Activated CD4-positive, alpha-beta T cell treated with anti-CD3 and anti-CD28 coated beads, Interleukin-2, Interleukin-4, amounts not matched to agents 100 ng/mL and 50 ng/mL, durations not matched to agents 16 hours and 8 hours (primary cell): ENCODE measurements at places on chromosomes 7 and 10.

DNA sequence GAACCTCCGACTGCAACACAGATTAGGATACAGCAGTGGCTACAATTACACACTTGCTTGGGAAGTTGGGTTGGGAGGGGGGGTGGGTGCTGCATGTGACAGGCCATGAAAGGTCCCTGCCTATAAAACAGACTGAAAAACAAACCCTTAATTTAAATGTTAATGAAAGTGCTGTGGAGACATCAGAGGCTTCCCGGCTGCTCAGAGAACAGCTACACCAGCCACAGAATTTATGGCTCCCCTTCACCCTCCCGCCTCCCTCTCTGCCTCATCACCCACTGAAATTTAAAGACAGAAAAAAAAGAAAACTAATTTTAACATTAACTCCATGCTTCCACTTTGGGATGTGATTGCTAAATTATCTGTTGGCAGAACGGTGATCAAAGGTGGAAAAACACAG lies 34.7 kb downstream of the FBXW4 start:
- no peak for DNase-seq

DNA sequence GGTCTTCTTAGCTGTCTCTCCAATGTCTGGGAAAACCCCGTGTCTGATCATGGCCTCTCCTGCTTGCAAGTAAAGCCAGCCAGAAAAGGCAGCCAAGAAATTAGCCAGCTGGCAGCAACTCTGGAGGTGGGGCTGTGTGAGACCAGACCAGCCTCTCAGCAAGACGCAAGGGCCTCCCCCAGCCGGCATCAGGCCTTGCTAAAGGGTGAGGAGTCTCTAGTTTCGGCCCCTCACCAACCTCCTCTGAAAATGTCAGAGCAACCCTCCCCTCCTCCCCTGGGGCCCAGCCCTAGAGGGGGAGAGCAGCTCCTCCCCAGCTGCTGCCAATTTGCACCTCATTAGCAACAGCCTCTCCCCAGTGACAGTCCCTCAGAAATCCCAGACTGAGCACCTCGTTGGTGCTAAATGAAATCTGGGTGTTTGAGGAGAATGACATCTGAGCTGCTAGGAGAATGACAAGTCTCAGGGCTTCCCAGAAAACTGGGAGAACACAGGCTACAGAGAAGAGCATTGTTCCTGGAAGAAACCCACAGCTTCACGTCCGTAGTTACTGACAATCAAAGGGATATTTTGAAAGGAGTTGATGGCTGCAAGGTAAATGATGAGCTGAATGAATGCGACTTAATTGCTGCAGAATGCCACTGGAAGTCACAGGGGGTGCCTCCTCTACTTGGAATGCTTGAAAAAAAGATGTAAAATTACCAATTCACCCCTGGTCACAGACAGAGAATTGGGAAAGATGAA lies 25.9 kb downstream of the DGKI start:
- DNase-seq, result no peak

DNA sequence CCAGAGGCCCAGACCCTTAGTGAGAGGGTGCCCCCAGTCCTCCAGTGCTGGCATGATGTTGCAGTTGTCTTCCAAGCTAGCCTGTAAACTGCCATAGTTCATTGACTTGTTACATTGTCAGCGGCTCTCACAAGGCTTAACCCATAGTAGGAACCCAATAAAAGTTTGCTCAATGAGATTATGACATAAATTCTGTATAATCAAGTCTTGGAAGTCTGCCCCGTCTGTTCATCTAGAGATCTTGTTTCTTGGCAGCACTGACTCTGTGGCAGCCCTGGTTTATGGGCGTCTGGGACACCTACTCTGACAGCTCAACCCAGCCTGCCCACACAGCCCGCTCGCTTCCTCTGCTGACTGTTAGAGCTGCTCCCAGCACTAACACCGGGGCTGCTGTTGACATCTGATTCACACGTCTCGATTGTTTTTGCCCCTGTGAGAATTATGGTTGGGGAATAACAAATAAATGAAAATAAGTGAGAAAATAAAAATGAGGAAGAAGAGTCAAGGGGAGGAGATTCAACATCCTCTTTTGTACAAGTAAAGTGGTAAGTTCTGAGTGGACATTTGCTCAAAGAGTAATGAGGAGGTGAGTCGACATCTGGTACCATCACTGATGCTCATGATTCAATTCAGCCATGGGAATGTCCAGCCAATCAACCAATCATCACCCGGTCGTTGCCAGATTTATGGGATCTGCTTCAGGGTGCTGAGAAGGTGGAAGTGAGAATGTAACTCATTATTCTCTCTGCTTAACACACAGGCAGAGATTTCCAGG lies 160.8 kb downstream of the SPAG6 start:
- DNase-seq, result peak; percentile 24

GRCh38 chr7:151408839-151409666 lies 785 bp downstream of the WDR86 start:
- DNase-seq, result no peak

- DNase-seq, result no peak
Observed at GRCh38 chr7:78194611-78195010, 396.0 kb downstream of the PHTF2 start.

- DNase-seq, result no peak
Observed at GRCh38 chr10:107859065-107859464, 694.6 kb upstream of the SORCS1 start.

- no peak for DNase-seq
Observed at GRCh38 chr10:120048391-120048790, 155.9 kb downstream of the SEC23IP start.

DNA sequence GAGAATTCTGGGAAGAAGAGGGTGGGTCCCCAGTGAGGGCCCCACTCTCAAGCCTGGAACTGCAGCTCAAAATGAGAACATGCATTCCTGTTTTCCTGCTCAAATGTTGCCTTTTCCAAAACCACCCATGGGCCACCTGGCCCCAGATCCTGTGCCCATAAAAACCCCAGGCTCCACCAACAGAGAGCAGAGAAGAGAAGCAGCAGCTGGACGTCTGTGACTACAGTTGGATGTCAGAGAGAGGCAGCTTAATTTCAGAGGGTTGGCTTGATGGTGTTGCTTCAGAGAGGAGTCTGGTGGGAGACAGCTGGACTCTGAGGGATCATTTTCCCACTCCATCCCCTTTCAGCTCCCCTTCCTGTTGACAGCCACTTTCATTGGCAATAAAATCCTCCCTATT lies 256.4 kb downstream of the FZD1 start:
- DNase-seq, result no peak

DNA sequence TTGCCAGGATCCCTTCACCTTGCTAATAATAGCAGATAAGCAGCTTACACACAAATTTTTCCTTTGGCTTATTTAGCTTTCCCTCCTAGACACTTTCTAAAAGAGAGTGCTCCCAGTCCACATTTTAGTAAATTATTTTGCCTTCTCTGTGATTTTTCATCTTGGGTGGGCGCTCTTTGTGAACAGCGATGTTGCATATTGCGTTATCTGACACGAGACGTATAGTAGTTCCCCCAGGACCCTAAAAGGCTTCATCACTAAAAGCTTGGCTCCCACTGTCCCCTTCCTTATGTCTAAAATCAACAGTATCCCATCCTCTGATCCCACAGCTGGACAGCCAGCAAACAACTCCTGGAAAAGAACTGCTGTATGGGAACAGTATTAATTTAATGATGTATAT lies 232.9 kb downstream of the DYNC1I1 start:
- no peak for DNase-seq

DNA sequence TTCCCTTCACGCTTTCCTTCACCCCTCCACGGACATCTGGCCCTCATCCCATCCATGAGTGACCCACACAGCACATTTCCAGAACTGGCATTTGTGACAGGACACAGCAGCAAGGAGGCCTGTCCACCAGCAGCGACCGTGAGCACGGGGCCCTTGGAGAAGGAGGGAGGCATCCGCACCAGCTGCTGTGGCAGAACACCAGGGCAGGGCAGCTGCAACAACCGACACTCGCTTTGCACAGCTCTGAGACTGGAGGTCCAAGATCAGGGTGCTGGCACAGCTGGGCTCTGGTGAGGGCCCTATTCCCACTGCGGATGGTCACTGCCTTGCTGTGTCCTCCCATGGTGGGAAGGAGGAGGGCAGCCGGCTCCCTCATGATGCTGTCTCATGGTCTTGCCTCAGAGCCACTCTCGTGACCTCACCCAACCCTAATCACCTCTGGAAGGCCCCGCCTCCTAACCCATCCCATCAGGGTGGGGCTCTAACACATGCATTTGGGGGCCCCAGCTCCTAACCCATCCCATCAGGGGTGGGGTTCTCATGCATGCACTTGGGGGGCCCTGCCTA lies 36.7 kb downstream of the PTPRN2 start:
- DNase-seq, result no peak

- DNase-seq, result no peak
Observed at GRCh38 chr7:141544831-141545230, 6.4 kb upstream of the AGK start.
